ENCODE measurements at places on chromosomes 7 and 10. TPM values are rescaled to one million over a fixed set of nuclear protein-coding genes. Genes with fewer than 3 reads are reported as not detected.

GRCh38 chr10:63260103-63260859 is 127.2 kb downstream of the NRBF2 start:
- no peak for DNase-seq

DNA sequence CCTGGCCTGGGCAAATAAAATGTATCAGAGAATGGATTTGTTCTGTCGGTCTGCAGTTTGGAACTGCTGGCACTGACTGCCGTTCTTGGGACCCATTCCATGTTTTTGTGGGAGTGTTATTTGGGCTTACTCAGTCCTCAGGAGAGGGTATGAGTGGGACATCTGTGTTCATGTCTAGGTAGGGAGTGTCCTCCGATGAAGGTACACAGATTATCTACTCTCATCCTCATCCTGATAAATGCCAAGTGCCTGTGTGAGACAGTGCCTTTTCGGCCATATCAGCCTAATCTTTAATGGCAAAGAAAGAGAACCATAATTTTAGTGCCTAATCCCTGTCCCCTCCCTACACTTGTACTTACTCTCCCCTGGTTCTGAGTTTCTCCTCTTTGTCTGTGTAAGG is 409.4 kb downstream of the REEP3 start:
- peak; percentile 56 for DNase-seq

DNA sequence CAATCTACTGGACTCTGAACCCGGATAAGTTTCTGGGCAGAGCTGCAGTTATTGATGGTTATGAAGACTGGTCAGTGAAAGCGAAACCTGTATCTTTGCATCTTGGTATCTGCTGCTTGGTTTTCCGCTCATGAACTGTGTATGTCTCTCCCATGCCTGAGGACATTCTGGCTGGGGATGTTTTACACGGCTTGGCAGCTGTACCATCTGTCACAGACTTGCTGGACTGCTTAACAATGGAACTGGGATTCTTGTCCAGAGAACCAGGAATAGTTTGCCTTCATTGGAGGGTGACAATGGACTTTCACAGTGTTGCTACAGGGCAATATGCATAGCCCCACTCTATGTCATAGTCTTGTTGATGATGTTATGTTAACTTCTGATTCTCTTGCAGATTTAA is 119.9 kb upstream of the TMEM106B start:
- DNase-seq = no peak

- DNase-seq = no peak
These were observed 56.6 kb downstream of the TWIST1 start for GRCh38 chr7:19060761-19061259.

GRCh38 chr7:117672453-117672852 is 192.6 kb downstream of the CFTR start:
- no peak for DNase-seq

DNA sequence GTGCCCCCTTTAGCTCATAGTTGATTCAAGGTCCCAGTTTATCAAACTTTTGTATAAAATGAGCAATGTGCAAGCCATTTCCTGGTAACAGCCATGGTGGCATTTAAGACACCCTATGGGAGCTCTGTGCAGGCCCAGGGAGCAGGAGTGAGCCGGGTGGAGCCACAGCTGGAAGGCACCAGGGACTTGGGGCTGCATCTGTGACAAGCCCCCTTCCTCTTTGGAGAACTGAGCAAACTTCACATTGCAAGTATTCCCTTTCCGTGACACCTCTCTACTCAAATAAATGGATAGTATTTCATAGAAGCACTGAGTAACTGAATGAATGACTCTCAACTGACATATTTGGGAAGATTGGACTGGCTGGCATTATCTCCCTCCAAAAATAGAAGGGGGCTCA is 558.7 kb upstream of the FOXK1 start:
- DNase-seq = no peak

GRCh38 chr10:58752665-58753064 is 240.0 kb downstream of the BICC1 start:
- no peak for DNase-seq

DNA sequence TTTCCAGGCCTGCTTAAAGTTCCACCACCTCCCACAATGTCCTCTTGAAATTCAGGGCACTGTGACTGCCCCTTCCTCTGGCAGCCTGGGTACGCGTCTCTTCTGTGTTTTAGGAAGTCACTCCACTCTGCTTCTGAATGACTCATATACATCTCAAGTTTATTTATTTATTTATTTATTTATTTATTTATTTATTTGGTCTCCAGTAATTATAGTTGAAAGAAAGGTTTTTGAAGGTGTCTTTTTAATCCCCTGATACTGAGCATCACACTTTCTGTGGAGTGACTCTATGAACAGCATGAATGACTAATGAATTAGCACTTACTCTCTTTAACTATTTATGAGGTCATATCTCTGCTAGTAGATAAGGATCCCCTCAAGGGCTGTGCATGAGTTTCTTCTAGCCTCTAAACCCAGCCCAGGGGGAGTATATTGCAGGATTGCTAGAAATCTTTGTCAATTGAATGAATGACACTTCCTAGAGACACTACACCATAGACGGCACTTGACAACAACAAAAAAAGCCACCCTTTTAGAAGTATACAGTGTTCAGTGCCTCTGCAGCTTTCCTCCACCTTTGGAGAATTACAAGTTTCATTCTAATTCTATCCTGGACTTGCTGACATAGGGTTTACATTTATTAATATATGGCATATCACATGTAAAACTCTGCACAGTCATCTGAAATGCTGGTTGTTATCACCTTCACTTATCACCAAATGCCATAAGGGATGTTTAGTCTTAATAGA is 2.1 kb downstream of the MACC1 start:
- no peak for DNase-seq

GRCh38 chr10:53664282-53665019 is 891.9 kb upstream of the MBL2 start:
- peak; percentile 7 for DNase-seq

- DNase-seq = no peak
These were observed 23.0 kb upstream of the SLC29A3 start for GRCh38 chr10:71296086-71296485.

- DNase-seq = no peak
These were observed 156.2 kb downstream of the CRPPA start for GRCh38 chr7:16264823-16265804.

DNA sequence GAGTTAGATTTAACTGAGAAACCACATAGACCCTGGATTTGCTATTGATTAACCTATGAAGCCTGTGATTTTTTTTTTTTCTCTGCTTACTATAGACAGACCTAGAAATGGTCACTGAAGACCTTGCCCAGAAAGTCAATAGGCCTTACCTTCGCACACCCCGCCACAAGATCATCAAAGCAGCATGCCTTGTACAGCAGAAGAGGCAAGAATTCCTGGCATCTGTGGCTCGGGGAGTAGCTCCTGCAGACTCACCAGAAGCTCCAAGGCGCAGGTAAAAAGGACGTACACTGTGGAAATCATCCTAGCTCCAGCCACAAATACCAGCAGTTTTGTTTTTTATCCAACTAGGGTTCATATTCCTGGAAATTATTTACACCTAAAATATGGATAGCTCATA is 56.2 kb upstream of the GATAD1 start:
- no peak for DNase-seq

DNA sequence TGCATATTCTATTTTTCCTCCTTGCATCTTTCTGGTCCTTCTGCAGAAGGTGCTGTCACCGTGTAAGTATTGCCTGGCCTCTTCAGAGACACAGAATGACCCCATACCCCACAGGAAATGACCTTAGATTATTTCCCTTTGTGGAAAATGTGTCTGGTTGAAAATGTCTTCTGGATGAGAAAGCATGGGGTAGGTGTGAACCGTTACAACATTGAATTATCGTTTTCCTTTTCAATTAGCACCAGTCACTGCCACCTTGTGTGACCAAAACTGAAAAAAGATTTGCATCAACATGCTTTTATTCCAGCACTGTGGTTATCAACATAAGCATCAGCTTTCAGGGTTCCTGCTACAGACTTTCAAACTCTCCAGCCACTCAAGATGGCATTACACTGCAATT is 58.0 kb upstream of the CELF2 start:
- no peak for DNase-seq

The AKR1C4 gene
- total RNA-seq = not detected

Data from G401 (cell line).